Activated CD4-positive, alpha-beta memory T cell treated with anti-CD3 and anti-CD28 coated beads, Interleukin-2, amount 10 ng/mL, durations not matched to agents 7 days and 5 days (primary cell): ENCODE measurements at places on chromosomes 7 and 10. TPM values are rescaled to one million over a fixed set of nuclear protein-coding genes. Genes with fewer than 3 reads are reported as not detected.

DNA sequence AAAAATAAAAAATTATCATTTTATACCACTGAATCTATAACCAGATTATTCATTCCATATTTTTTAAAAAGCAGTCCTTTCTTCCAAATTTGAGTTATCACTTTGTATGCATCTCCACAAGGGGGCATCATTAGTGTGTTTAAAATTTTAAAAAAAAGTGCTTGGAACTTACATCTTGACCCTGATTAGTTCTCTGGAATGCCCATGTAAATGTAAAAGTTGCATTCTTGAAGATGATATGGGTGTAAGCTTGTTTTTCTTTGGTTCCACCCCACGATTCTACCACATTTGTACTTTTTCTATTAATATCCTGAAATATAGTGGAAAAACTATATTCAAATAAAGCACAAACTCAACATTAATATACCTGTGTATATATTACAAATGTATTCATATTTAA lies 144.9 kb downstream of the ELAPOR2 start:
- H3K27me3 ChIP-seq = no peaks in the 10 kb centered on the region
- H3K36me3 ChIP-seq = no peaks in the 10 kb centered on the region
- DNase-seq = no peak
- no peaks in the 10 kb centered on the region for H3K4me1 ChIP-seq
- no peak overlapping the region for H3K27ac ChIP-seq

- H3K27ac ChIP-seq = no peak overlapping the region
- DNase-seq = no peak
- H3K4me3 ChIP-seq = no peak overlapping the region
- H3K36me3 ChIP-seq = no peaks in the 10 kb centered on the region
- peaks cover 23% of the 10 kb centered on the region for H3K27me3 ChIP-seq
Observed at GRCh38 chr10:114753126-114753525, 68.5 kb upstream of the FHIP2A start.

- H3K27me3 ChIP-seq = no peaks in the 10 kb centered on the region
- H3K4me1 ChIP-seq = no peaks in the 10 kb centered on the region
- DNase-seq = no peak
- H3K4me3 ChIP-seq = no peak overlapping the region
- H3K27ac ChIP-seq = no peak overlapping the region
Observed at GRCh38 chr10:52578871-52579405, 193.6 kb downstream of the MBL2 start.

DNA sequence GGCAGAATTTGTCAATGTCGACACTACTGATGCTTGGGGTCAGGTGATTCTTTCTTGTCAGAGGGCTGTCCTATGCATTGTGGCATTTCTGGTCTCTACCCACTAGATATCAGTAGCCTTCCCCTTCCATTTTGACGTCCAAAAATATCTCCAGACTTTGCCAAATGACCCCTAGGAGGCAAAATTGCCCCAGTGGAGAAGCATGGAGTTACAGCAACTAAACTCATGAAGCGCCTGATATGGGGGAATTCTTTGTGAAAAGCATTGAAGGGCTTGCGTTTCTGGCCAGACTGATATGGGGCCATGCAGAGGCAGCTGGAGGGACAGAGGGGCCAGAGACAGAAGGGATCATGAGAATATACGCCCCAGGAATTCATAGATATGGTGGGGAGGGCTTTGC lies 43.6 kb downstream of the ADRB1 start:
- no peak overlapping the region for H3K4me3 ChIP-seq
- H3K4me1 ChIP-seq = no peaks in the 10 kb centered on the region
- H3K27ac ChIP-seq = no peak overlapping the region
- no peaks in the 10 kb centered on the region for H3K36me3 ChIP-seq

- peak; percentile 78 for DNase-seq
- peaks cover 6% of the 10 kb centered on the region for H3K27me3 ChIP-seq
- H3K4me3 ChIP-seq = peak overlapping the region; percentile 79
- no peaks in the 10 kb centered on the region for H3K36me3 ChIP-seq
- H3K27ac ChIP-seq = peak overlapping the region; percentile 90
Observed at GRCh38 chr10:103772096-103772845, 83.1 kb downstream of the SH3PXD2A start.

DNA sequence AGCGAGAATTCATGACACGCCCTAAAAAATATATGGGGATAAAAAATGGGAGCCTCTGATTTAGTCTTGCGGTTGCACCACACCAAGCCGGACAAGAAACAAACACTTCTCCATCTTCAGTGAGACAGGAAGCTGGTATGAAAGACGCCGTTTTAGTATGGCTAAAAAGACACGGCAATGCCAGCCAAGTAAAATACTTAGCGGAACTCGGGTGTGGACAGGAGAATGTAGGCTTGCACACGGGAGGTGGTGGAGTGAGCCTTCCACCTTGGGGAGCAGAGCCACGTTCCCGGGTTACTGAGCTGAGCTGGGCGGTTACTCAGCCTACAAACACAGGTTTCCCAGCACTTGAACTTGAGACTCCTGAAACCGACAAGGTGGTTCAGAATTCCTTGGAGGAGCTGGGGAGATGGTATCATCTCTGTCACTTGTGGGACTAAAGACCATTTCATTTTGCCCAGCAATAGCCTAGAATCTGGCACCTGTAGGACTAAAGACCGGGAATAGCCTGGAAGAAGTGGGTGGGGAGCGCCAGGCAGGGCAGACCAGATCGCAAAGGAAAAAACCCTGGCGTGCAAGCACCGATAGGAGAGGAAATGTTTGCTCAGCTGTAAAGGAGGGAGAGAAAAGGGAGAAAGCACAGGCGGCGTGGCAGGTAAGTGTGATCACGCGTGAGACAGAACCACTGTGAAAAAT lies 34.8 kb upstream of the SEPHS1 start:
- peaks cover 48% of the 10 kb centered on the region for H3K27me3 ChIP-seq
- no peak overlapping the region for H3K27ac ChIP-seq
- H3K4me1 ChIP-seq = peaks cover 7% of the 10 kb centered on the region
- H3K4me3 ChIP-seq = no peak overlapping the region
- DNase-seq = no peak

DNA sequence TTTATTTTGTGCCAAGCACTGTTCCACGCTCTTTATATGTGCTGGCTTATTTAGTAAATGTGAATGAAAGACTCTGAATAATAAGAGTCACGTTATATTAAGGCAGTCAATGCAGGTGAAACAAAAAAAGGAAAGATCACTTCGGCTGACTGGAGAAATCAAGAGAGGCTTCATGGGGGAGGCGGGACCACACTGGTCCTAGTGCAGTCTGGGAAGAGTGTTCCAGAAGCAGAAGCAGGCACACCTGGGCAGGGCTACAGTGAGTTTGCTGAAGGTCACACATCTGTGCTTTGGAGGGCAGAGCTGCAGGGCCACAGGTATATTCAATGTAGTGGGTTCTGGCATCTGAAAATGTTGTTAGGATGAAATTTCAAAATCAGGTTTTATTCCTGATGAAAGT lies 176.9 kb downstream of the PLXNA4 start:
- DNase-seq = no peak
- peaks cover 11% of the 10 kb centered on the region for H3K4me1 ChIP-seq
- no peak overlapping the region for H3K27ac ChIP-seq

DNA sequence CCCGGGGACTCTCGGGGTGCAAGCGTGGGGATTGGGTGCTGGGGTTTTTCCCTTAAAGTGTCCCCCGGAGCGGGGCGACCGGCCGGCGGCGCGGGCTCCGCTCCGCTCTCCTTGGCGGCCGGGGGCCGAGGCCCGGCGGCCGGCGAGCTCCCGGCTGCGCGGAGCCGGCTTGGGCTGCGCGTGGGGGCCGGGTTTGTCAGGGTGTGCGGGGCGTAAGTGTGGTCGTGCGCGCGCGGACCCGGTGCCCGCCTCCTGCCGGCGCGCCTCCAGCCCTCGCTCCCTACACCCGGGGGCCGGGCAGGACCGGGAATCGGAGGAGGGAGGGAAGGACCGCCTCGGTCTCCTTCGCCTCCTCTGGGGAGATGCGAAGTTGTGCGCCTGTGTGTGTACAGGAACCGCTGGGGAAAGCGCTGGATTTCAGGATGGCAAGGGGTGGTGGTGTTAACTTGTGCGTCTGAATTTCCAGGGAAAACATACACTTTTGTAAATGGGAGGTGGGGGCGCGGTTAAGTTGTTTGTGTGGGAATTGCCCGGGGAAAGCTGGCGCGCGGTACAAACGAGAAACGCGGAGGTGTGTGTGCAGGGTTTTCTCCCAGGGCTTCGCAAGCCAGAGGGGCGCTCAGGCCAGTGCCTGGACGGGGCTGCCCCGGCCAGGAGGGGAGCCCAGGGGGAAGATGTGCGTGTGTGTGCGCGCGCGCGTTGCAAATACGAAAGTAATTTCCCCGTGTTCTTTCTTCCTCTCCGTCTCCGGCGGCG lies 737 bp downstream of the ZMIZ1 start:
- peak overlapping the region; percentile 85 for H3K27ac ChIP-seq
- H3K36me3 ChIP-seq = no peaks in the 10 kb centered on the region
- peaks cover 15% of the 10 kb centered on the region for H3K27me3 ChIP-seq

DNA sequence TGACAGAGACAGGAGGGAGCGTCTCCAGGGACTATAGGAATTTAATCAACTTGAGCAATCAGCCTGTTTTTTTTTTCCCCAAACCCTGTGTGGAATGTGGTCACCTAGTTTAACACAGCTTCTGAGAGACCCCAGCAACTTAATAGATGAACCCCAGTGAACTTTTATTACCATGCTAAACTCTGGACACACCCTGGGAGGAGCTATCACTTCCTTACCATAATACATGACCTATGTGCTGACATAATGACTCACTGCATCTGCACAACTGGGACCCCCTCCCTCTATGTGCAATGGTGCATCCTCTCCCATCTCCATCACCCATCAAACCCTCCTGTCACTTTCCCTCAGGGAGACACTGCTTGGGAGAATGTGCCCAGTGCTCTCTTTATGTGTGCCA lies 83.7 kb downstream of the EPC1 start:
- no peak for DNase-seq
- H3K27ac ChIP-seq = no peak overlapping the region
- peaks cover 9% of the 10 kb centered on the region for H3K4me1 ChIP-seq
- H3K27me3 ChIP-seq = no peaks in the 10 kb centered on the region

DNA sequence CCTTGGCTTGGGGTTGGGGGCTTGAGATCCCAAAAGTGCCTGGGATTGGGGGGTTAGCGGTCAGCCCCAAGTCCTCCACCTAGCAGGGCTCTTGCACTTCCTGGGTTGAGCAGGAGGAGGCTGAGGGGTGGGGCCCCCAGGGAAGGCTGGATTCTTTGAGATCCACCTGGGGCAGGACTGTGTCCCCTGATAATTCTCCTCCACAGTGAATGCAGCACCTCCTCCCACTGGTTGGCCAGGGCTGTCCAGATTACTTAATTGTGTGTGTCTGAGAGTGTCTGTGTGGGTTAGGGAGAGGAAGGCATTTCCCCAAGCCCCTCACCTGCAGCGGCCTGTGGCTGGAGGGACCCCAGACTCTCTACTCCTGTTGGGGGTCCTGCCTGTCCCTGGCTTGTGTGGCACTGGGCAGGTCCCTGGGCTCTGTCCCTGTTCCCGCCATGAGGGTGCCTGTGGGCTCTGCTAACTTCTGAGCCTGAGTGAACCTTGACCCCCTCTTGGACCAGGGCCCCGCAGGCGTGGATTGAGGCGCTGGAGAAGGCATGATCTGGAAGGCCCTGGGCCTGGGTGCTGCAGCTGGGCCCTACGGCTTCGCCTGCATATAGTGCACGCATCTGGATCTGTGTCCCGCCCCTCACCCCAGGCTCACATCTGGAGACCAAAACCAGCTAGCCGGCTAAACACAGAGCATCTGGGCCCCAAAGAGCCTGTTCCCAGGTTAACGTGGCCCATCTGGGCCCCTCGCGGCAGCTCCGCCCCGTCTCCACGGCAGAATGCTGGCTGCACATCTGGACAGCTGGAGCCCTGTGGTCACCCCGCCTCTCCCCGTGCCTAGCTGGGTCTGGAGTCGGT lies 10.4 kb downstream of the TMEM270 start:
- H3K36me3 ChIP-seq = no peaks in the 10 kb centered on the region
- no peaks in the 10 kb centered on the region for H3K27me3 ChIP-seq
- no peak overlapping the region for H3K4me3 ChIP-seq
- no peak overlapping the region for H3K27ac ChIP-seq

GRCh38 chr7:14836571-14837189 lies 65.9 kb downstream of the DGKB start:
- H3K27ac ChIP-seq = no peak overlapping the region
- DNase-seq = no peak
- H3K4me1 ChIP-seq = no peaks in the 10 kb centered on the region
- no peaks in the 10 kb centered on the region for H3K36me3 ChIP-seq
- H3K4me3 ChIP-seq = no peak overlapping the region

The POLR2J gene
- total RNA-seq = 41.7 TPM

The TDRD1 gene
- 0.40 TPM for total RNA-seq

- no peak overlapping the region for H3K4me3 ChIP-seq
- peaks cover 1% of the 10 kb centered on the region for H3K36me3 ChIP-seq
- H3K27ac ChIP-seq = no peak overlapping the region
- no peak for DNase-seq
Observed at GRCh38 chr10:132548106-132548823, 10.7 kb downstream of the INPP5A start.

The CARD11 gene
- 163 TPM for total RNA-seq

The PLEKHS1 gene
- 0.08 TPM for total RNA-seq

GRCh38 chr7:4331711-4332110 lies 350.4 kb upstream of the FOXK1 start:
- no peak overlapping the region for H3K27ac ChIP-seq
- H3K4me1 ChIP-seq = no peaks in the 10 kb centered on the region
- no peak overlapping the region for H3K4me3 ChIP-seq
- no peaks in the 10 kb centered on the region for H3K36me3 ChIP-seq
- no peaks in the 10 kb centered on the region for H3K27me3 ChIP-seq

DNA sequence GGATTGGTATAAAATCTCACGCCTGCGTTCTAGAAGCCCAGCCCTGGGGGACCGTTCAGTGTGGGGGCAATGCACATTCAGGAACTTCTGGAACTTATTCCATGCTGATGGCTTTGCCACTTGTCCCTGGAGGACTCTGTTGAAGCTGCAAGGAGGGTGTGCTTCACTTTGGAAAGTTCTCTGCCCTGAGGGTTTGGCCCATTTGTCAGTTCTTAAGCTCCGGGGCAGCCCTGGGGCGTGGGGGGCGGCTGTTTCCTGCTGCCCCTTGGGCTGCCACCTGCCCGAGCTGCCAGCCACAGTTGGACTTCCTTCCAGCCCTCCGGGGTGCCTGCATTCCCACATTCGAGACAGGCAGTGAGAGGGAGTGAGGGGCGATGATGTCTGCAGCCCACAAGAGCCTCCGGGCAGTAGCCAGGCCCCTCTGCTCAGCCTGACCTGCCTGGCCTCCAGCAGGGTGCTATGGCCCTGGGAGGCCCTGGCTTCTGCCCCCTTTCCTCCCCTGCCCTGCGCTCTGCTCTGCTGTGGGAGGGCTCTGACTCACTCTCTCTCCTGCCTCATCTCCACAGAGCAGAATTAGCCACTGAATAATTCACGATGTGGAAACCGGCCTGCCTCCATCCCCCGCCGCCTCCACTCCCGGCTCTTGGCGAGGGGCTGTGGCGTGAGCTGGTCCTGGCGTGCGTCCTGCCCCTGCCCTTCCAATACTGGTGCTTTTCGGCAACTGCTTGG lies 1.9 kb downstream of the TTYH3 start:
- DNase-seq = peak; percentile 25
- H3K36me3 ChIP-seq = no peaks in the 10 kb centered on the region
- H3K4me1 ChIP-seq = peaks cover 20% of the 10 kb centered on the region
- H3K27me3 ChIP-seq = no peaks in the 10 kb centered on the region

DNA sequence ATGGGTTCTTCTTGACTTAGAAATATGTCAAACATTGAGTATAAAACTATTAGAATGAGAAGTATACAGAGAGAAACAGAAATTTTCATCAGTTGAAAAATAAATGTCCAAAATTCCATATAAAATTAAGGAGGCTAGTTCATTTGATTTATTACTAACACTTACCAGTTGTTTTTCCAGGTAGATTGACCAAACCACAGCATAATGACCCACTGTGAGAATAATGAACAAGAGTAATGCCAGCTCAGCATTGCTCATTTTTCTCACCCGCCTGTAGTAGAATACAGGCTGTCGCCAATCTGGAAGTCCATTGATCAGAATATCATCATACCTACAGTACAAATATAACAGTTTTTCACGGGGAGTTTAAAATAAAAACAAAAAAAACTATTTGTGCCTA lies 82.9 kb downstream of the DNAJC1 start:
- no peak for DNase-seq
- H3K27me3 ChIP-seq = no peaks in the 10 kb centered on the region
- peaks cover 3% of the 10 kb centered on the region for H3K36me3 ChIP-seq
- H3K27ac ChIP-seq = no peak overlapping the region
- H3K4me1 ChIP-seq = no peaks in the 10 kb centered on the region
